Activated CD4-positive, alpha-beta T cell treated with anti-CD3 and anti-CD28 coated beads for 48 hours (primary cell): ENCODE measurements at places on chromosomes 2 and 18.

- peak; percentile 50 for DNase-seq
Observed at GRCh38 chr2:96856776-96857666, 795 bp downstream of the ANKRD39 start.

DNA sequence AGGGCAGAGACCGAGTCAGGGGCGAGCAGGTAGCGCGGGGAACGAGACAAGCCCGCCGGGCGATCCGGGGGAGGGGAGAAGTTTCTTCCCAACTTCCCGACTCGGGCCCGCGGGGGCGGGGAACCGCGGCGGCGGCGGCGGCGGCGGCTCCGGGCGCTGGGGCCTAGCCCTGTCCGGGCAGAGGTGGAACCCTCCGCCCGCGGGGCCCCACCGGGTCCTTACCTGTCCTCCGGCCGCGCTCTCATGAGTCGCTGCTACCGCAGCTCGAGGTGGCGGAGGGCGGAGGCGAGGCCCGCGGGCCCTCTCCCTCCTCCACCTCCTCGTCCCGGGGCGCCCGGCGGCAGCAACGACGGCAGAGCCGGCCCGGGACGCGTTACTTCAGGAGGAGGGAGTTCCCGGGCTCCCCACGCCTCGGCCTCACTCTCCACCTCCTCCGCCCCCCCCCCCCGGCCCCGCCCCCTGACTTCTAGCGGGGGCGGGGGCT is at the start of gene YES1:
Gene YES1, minus strand, starts transcription at position 351 of the 484 bp plus-strand sequence. CDS start 55,415 bp downstream, outside the sequence.
- DNase-seq = peak; percentile 81

GRCh38 chr2:108983610-108984009 is 5.4 kb downstream of the EDAR start:
- no peak for DNase-seq

DNA sequence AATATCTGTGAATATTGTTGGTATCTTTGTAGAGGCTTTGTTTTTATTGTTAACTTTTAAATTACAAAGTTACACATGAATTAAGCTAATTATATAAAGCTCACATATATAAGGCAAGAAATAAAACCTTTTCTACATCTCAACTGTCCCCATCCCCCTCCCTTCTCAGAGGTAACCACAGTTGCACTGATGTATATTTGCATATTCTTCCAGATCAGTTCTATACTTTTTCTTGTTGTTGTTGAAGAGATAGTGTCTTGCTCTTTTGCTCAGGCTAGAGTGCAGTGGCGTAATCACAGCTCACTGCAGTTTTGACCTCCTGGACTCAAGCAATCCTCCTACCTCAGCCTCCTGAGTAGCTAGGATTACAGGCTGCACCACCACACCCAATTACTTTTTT is 36.0 kb upstream of the CDC42EP3 start:
- no peak for DNase-seq

DNA sequence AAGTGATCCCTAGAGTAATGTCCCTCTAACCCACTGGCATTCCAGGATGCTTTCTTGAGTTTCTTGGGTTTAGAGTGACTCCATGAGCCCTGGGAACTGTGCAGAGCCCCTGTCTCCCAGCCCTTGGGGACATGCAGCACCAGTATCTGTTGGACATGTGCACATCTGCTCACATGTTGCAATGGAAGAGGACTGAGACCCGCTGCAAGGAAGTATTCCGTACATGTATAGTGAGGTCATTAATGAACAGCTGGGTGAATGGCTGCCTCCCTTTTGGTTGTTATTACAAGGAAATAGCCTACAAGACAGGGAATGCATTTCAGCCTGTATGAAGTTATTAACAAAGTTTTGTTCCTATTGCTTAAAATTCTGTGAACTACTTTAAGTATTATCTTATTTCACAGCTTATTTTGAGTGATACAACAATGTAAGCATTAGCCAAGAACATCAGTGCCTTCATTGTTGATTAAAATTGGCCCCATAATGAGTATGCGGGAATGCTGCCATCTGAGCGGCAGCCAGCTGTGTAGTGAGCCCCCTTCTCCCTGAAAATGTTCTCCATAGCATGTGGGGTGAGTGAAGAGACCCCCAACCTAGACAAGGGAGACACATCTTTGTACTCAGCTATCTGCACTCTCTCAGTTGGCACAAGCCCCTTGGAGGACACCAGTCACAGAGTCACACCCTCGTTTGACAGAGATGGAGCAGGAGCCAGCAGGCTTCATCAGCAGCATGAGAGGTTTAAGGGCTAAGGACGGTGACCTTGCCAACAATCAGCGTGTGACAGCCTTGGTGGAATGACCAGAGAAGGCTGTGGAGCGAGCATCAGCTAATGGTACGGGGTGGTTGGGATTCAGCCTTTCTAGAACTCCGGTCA is 87.4 kb downstream of the FAM210A start:
- no peak for DNase-seq

DNA sequence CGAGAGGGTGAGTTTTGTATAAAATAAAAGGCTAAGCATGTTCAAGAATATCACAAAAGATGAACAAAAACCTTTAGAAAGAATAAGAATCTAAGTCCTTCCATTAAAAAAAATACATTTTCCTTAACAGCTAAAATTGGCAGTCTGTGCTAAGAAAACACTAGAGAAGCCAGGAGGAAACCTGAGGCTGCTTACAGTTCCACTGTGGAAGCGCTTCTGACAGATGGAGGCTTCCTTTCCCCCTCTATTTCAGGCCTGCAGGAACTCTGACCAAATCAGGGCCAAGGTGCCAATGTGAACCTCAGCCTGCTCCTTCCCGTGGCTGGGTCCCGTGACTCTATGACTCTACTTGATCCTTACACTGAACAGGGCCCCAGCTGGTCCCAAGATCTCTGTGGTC is 108.1 kb upstream of the ARHGAP28 start:
- DNase-seq = no peak

DNA sequence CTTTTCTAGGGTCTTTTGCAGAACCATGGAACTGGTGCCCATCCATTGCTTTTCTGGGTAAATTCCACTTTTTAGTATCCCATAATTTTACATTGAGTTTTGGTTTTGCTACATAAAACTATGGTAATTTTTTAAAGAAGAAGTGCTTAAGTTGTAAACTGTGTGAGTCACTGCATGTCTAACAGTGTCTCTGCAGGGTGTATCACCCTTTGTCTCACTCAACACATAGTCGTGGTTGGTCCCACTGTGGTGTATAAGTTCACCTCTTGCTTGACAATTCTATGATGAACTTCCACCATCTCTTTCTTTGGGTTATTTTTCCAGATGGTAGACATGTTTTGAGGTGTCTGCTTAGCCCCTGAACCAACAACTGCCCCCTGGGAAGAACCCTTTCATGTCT is 10.5 kb downstream of the SCTR start:
- DNase-seq = no peak

DNA sequence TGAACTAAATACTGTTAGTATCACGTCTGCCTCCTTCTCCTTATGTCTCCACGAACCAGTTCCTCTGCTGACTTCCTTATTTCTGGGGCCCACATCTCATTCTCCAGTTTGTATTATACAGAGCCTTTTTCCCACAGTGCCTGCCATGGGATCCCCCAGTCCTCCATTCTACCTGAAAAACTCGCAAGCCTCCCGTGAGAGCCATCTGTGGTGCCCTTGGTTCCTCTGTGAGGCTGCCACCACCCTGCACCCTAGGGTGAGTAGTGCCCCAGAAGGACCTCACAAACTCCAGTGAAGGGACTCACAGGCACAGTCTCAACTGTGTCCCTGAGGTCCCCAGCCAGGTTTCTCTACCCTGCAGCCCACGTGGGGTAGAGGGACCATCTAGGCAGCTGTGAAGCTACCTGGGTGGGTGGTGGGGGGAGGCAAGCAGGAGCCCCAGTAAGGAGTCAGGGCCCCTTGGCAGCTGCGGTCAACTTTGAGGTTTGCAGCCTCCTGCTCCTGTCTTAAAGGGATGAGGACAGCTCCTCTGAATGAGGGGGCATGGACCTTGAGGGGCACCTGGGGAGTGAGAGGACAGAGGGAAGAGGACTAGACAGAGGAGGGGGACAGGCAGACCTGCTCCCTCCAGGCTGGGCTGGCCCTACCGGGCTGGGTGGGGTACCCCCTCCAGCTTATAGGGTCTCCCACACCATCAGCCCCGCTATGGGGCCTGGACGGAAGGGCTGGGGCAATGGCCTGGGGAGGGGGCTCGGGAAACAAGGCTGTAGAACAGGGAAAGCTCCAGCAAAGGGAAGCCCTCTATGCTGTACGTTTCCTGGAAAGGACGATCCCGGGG is 1.0 kb downstream of the PSTPIP2 start:
- DNase-seq = peak; percentile 28

- no peak for DNase-seq
Observed at GRCh38 chr2:223936862-223937326, 8.2 kb downstream of the WDFY1 start.

DNA sequence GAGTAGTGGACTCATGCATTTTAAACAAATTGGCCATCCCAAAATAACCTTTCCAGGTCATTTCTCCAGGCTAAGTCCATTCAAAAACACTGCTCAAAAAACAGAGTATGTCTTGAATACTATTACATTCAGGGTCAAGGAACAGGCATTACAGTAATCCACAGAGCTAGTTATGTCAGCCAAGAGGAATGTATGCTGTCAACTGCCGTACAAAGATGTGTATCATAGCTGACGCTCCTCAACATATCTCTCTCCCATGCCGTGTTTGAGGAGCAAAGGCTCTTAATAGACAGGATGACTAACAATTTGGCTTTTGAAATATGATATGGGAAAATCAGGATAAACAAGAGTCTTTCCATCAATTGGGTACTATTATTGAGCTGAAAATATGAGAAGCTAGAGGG is 68.8 kb upstream of the KCTD1 start:
- DNase-seq = no peak

- DNase-seq = no peak
Observed at GRCh38 chr2:132902626-132903025, 232.6 kb upstream of the LYPD1 start.

DNA sequence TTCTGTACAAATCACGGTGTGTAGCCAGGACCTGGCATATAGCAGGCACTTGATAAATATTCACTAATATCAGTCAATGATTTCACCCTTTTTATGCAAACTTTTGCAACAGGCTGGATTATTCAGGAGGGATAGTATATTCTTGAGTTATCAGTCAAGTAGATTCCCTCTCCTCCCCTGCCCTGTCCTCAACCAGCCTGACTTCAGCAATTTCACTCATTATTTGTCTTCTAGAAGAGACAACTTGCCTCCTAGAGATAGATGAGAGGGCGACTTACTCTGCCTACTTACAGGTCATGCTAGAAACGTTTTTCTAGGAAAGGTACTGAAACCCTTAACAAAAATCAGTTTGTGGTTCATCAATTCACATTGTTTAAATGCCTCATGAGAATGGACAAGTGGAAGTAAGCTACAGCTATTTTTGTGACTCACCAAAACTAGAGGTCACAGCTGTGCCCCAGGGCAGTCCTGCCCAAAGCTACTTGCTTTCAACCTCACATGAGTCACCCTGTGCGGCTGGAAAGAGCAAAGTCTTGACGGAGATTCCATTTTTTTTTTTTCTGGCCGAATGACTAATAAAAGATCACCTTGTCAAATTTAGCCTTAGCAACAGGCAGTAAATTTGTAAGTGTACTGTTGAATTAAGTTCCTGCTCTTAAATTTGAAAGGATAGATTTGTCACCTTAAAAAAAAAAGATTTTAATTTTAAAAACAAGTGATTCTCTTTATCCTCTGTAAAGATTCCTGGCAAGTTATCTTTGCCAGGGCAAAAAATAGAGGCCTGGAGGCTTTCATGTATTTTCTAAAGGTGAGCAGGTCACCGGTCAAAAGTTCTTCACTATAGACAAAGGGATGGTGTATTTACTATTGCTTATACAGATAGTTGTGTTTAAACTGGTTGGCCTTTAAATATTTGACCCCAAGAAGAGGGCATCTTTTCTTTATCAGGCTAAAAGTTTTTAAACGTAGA is 109.0 kb upstream of the SLC35G4 start:
- DNase-seq = no peak

- no peak for DNase-seq
Observed at GRCh38 chr2:149488706-149489440, 98.7 kb downstream of the MMADHC start.
